CD4-positive, alpha-beta T cell treated with Interferon gamma for 1 hour (primary cell): ENCODE measurements at places on chromosomes 5 and 9.
A peak's percentile ranks its signal among the peaks of the same experiment; 100 is the strongest.

- DNase-seq = peak; percentile 82
Measured at GRCh38 chr5:109468737-109469420, 59.1 kb upstream of the PJA2 start.

DNA sequence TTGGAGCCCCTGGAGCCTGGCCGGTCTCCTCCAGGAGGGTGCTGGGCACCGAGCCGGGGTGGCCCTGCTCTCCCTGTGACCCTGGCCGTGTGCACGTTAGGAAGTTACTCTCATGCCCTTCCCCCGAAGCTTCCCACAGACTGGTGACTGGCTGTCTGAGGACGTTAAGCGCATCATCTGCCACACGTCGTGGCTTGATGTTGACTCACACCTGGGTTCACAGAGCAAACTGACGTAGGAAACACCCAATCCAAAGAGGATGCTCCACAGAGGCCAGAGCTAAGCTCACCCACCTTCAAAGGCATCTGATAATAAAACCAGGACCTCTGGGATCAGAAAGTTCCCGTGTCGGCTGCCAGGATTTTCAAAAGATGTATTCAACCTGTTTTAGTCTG lies 152.9 kb upstream of the PHYKPL start:
- DNase-seq = no peak

DNA sequence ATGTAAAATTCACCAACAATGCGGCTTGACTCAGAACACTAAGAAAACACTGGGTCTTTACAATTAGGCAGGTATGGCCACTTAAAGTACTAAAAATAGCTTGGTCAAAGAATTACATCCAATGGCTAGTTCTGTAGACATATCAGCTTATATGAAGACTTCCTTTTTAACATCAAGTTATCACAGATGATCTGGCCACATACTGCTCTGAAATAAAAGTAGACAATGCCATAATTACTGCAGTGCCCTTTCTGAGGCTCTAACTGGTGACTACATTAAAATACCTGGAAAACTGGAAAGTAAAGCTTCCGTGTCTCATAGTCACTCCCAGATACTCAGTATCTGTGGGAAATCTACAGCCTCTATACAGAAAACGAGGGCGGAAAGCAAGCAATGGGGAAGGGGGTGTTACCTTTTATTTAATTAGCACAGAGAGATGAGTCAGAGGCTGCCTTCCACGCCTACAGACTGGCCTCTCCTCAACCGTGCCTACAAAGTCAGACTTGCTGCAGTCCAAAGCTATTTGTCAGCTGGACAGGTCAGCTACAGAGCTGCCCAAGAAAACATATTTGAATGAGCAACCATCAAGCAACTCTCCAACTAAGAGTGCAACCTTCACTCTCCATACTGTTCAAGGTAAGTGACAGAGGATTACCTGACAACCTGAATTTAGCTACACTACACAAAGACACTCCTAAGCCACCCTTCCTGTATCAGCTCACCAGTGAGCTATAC lies 8.7 kb downstream of the SERINC5 start:
- DNase-seq = peak; percentile 16

DNA sequence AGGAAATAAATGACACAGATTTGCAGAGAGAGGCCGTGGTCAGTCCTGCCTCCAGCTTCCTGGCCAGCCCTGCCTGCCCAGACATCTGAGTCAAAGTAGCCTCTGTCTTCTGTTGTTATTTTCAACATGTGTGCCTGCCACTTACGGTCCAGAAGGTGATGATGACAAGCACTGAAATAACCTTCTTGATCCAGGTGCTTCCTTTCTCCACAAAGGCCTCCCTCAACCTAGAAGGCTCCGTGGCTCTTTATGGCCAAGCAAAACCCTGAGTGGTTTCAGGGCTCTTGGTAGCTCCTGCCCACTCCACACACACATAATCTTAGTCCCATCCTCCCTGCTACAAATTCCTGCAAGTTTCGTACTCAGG lies 34.1 kb upstream of the SLC6A19 start:
- DNase-seq = no peak

- no peak for DNase-seq
Measured at GRCh38 chr5:152288499-152288898, 116.6 kb downstream of the NMUR2 start.
